Activated T-helper 17 cell treated with anti-CD3 and anti-CD28 coated beads, Interleukin-2, amount 50 U/mL, for 72 hours (primary cell): ENCODE measurements at places on chromosomes 16 and 17. TPM values are rescaled to one million over a fixed set of nuclear protein-coding genes. Genes with fewer than 3 reads are reported as not detected.

DNA sequence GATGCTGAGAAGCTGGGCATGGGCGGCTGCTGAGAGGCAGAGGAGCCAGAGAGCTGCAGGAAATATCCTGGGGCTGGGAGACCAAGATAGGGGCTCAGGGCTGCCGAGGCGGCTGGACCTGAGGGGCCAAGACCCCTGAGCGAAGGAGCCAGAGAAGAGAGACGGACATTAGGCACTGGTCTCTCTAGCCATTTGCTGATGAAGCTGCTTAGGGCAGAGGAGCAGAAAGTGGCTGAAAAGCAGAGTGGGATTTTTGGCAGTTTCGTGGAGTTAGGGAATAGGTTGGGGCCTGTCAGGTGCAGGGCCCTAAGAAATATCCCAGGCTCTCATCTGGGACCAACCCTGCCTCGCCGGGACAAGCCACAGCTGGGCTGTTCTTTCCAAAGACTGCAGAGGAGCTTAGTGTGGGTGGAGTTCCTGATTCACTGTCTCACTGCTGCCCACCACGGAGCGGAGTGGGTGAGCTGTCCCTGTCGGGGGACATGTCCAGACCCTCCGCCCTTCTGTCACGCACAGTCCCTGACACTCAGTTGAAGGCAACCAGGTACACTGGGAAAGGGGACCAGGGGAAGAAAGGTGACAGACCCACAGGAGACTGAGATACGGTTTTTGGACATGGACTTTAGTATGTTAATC, 11.3 kb upstream of the DNASE1 start:
- ATAC-seq: no peak

DNA sequence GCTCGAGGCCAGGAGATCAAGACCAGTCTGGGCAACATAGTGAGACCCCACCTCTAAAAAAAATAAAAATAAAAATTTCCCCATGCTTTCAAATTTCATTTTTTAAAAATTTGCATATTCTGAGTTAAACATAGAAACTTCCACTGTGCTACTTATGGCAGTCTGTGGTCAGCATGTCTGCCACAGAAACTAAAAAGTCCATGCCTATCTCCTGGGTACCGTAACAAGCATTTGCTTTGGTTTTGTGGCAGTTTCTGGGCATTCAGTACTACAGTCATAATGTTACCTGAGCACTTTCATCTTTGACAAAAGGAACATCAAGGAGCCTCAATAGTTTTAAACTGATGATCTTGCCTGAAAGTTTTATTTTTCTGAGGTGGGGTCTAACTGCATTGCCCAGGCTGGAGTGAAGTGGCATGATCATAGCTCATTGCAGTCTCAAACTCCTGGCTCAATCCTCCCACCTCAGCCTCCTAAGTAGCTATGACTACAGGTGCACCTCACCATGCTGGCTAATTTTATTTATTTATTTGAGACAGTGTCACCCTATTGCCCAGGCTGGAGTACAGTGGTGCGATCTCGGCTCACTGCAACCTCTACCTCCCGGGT, 13.2 kb upstream of the ITGA2B start:
- ATAC-seq: peak; percentile 96

GRCh38 chr17:45063198-45063597, 2.1 kb downstream of the NMT1 start:
- ATAC-seq: no peak

GRCh38 chr16:78996790-78997189, 603.7 kb downstream of the MAF start:
- no peak for ATAC-seq

Gene CENPV
- total RNA-seq: 43.5 TPM

- ATAC-seq: no peak
Measured at GRCh38 chr17:72219137-72219823, 98.5 kb downstream of the SOX9 start.

Gene FBXL16
- total RNA-seq: 23.6 TPM

Gene ATF7IP2
- total RNA-seq: 23.7 TPM

Gene DRG2
- 33.8 TPM for total RNA-seq

Gene PTRH2
- 48.6 TPM for total RNA-seq

Gene MYH3
- total RNA-seq: 1.6 TPM

DNA sequence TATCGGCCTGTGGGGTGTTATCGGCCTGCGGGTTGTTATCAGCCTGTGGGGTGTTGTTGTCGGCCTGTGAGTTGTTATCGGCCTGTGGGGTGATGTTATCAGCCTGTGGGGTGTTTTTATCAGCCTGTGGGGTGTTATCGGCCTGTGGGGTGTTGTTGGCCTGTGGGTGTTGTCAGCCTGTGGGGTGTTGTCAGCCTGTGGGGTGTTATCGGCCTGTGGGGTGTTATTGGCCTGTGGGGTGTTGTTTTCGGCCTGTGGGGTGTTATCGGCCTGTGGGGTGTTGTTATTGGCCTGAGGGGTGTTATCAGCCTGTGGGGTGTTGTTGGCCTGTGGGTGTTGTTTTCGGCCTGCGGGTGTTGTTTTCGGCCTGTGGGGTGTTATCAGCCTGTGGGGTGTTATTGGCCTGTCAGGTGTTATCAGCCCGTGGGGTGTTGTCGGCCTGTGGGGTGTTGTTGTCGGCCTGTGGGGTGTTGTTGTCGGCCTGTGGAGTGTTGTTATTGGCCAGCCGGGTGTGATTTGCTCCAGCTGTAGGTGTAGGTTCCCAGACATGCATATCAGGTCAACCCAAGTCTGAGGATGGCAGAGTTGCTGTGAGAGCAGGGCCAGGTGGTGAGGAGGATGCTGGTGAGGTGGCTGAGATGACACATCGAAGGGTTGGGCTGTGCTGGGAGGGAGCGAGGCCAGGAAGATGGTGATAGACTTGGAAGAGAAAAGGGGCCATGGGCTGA, 7.1 kb downstream of the TRARG1 start:
- no peak for ATAC-seq

DNA sequence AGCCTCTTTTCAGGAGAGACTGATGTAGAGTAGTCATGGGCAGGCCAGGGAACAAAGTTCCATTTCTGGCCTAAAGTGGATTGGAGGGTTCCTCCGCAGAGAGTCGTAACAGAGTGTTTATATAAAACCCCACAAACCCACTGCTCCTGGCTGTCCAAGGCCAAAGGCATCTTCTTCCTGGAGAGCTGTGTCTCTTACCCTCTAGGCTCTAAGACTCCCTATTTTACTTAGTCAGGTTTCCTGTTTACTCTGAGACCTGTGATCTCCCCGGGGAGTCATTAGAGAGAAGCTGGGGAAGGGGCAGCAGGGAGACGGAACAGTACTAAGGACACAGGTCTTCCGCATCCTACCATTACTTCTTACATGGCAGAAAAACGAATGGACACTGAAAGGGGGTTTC, 69.5 kb downstream of the HIC1 start:
- ATAC-seq: no peak

Gene USP6
- 0.06 TPM for total RNA-seq

DNA sequence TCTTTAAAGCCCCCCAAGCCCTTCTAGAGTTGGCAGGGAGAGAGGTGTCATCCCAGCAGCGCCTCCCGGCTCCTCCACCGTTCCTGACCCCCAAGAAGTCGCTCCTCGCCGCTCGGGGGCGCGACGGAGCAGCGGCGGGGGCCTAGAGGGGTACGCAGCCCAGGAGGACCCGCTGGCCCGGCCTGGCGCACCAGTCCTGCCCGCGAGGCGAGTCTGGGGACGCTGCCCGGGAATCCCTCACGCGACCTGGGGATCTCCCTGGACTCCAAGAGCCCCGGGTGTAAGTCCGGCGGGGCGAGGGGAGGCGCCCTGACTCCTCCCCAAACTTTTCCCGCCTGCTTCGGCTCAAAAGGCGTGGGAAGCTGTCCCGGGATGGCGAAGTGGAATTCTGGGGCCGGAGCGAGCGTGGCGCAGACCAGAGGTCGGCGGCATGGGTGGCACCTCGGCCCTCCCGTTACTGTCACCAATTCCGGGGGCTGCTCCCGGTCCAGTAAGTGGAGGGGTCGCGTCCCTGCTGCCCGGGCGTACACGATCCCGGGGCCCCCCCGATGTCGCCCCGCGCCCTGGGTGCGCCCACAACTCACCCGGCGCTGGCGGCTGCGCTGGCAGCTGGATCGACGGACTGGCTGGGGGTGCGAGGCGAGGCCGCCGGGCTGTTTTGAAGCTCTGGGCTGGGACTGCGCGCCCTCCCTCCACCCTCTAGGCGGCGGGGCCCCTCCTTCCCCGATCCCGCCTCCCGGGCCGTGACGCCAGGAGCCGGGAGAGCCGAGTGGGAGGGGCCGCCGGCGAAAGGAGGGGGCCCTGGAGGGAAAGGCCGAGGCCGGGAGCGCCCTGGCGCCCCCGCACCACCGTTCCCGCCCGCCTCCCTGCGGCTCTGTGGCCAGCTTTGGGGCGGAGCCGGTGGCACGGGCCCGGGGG, at the start of gene EMP2:
TSS of gene EMP2 (minus strand) at position 634 of the 918 bp plus-strand sequence. CDS start 32,981 bp downstream, outside the sequence.
- no peak for ATAC-seq

DNA sequence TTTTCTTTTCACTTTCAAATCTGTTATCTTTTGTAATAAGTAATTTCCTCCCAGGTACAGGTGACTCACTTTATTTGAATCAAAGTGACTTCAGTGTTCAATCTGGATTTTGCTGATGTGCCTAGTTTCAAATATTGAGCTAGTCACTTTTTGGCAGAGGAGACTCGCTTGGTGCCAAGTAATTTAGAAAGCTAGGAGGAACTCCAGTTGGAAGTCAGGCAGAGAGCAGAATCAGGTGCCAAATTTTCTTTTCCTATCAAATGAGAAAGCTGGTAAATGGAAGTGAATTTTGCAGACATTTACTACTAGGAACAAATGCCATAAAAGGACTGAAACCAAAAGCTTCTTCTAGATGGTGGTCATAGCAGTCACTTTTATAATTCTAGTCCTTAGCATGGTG, 656.0 kb upstream of the KIF2B start:
- no peak for ATAC-seq

DNA sequence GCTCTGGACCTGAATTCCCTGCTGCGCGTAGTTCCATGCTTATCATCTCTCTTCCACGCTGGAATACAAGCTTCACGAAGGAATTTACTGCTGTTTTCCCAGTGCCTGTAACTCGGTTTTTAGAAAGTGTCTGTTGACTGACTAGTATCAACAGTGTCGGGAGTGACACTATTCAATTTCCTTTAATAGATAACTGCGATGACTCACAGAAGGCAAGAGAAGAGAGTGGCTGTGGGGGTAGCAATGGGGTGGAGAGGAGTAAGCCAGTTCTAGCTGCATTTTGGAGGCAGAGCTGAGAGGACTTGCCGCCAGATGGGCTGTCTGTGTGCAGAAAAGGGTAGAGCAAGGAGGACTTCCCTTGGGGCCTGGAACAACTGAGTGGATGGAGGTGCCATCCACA, 25.2 kb downstream of the B4GALNT2 start:
- no peak for ATAC-seq

DNA sequence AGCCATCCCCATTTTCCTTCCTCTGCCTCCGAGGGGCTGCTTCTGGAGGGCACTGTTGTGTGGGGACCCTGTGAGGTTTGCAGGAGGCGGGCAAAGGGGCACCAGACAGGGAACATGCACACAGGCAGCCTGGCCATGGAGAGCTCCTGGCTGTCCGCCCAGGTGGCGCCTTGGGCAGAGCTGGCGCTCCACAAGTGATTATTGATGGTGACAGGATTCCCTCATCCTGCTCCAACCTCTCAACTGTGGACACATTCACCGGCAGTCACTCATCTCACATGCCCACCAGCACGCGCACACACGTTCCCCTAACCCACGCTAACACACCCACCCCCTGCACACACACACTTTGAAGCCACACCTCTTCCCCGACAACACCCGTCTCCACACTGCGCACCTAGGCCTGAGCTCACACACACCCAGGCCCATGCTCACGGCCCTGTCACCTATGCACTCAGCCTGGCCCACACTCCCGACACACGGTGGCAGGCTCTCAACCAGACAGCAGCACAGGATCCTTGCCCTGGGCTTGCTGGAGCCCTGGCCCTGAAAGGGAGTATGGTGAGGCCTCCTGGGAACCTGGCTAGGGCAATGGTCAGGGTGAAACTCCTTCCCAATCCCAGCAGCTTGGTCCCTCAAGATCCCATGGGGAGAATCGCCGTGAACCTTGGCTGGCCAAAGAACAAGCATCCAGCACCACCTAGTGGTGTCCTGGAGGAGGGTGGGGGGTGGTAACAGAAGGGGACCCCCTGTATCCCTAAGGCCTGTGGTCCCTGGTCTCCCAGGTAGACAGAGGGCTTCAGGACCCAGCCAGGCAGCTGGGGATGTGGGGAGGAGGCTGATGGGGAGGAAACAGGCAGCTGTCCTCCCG, 3.6 kb downstream of the PNMT start:
- ATAC-seq: no peak

GRCh38 chr16:16045879-16046278, 96.5 kb downstream of the ABCC1 start:
- peak; percentile 26 for ATAC-seq

GRCh38 chr17:74569020-74570003, 2.0 kb upstream of the CD300H start:
- peak; percentile 85 for ATAC-seq

DNA sequence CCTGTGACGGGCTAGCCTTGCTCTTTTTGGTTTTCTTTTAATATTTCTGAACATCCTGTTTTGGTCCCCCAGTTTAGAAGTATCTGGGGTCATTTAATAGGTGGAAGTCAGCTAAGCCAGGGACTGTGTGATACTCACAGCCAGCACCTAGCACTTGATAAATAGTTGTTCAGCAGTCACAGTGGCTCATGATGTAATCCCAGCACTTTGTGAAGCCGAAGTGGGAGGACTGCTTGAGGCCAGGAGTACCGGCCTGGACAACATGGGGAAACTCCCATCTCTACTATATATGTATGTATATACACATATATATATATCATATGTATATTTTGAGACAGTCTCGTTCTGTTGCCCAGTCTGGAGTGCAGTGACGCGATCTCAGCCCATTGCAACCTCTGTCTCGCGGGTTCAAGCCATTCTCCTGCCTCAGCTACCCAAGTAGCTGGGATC, 1.8 kb upstream of the ZNRF1 start:
- no peak for ATAC-seq

Gene TBX6
- total RNA-seq: 3.7 TPM

GRCh38 chr16:30356401-30357084, 1.4 kb upstream of the CD2BP2 start:
- no peak for ATAC-seq

DNA sequence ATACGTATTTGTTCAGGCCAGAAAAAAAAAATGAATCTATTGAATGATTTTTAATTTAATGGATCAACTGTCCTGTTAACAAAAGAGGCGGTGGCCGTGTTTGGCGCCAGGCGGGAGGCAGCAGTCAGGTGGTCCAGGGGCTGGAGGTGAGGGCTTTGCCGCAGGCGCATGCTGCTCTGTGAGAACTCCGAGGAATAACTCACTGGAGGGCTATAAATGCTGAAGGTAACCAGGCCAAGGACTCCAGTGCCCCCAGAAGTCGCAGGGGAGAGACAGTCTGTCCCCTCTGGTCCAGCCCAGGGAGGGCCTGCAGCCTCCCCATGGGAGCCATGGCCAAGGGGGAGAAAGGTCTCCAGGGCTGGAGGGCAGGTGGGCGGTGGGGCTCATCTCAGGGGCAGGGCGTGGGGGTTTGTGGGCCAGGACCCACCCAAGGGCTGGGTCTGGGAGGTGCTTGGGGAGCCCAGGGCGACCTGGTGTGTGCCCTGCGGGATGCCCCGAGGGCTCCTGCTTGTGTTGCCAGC, 7.1 kb upstream of the BAHCC1 start:
- no peak for ATAC-seq
